ENCODE measurements at places on chromosomes 16 and 17.
A peak's percentile ranks its signal among the peaks of the same experiment; 100 is the strongest.

- DNase-seq, result no peak
Measured at GRCh38 chr16:13421726-13422125, 498.2 kb upstream of the ERCC4 start.

DNA sequence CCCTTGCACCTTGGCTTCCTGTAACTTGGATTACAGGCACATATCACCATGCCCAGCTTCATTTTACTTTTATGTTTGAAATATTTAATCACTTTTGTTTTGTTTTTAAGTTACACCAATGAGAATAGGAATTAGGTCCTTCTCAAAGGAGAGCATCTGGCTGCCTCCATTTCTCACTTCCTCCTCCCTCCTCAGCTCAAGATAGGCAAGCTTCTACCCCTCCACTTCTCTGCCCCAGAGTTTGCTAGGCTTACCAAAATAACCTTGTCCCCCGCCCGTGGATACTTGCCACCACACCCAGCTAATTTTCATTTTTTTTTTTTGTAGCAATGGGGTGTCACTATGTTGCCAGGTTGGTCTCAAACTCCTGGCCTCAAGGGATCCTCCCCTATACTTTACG is 17.9 kb downstream of the GABARAPL2 start:
- DNase-seq, result no peak

- DNase-seq, result peak; percentile 2
Measured at GRCh38 chr17:83189044-83190003, 109.9 kb downstream of the METRNL start.

DNA sequence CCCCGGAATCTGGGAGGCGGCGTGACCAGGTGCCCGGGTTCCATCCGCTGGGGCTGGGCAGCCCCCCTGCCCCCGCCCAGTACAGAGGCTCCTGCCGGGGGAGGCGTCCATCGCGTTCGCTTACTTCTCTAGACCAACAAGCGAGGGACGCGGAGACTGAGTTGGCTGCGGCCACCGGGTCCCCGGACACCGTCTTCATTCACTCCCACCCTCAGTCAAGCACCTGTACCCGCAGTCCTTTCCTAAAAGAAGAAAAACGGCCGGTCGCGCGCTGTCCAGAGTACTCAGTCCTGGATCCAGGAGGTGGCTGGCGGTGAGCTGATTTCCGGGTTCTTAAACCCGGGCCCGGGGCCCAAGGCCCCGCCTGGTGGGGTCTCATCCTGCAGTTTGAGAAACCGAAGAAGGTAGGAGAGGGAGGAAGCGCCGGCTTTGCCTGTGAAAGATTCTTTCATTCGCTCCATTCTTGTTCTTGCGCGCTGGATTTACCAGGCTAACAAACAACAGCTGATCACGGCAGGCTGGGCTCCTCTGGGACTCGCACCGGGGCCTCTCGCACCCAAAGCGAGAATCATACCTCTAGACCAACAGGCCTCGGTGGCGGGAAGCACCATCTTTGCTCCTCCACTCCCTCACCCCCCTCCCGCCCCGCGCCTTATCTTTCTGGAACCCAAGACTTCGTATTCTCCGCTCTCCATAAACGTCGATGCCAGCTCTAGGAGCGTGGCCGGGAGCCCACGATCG is 17.4 kb upstream of the OR1F1 start:
- peak; percentile 65 for DNase-seq

GRCh38 chr16:15856182-15856581 is 646 bp downstream of the MYH11 start:
- DNase-seq, result no peak

GRCh38 chr17:54455251-54455868 is 445.3 kb upstream of the TOM1L1 start:
- DNase-seq, result no peak

DNA sequence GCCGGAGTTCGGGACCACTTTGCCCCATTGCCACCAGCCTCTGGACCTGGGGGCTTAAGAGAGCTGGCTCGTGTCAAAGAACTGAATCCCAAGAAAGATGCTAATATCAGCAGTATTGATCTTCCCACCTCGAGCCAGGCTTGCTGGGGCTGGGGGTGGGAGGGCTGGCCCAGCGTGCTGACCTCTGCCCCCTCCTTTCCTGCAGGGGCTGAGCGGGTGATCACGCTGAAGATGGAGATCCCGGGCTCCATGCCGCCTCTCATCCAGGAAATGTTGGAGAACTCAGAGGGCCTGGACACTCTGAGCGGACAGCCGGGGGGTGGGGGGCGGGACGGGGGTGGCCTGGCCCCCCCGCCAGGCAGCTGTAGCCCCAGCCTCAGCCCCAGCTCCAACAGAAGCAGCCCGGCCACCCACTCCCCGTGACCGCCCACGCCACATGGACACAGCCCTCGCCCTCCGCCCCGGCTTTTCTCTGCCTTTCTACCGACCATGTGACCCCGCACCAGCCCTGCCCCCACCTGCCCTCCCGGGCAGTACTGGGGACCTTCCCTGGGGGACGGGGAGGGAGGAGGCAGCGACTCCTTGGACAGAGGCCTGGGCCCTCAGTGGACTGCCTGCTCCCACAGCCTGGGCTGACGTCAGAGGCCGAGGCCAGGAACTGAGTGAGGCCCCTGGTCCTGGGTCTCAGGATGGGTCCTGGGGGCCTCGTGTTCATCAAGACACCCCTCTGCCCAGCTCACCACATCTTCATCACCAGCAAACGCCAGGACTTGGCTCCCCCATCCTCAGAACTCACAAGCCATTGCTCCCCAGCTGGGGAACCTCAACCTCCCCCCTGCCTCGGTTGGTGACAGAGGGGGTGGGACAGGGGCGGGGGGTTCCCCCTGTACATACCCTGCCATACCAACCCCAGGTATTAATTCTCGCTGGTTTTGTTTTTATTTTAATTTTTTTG is 8.5 kb downstream of the GJD3 start:
- DNase-seq, result no peak

GRCh38 chr16:72084445-72084844 is 9.0 kb downstream of the TXNL4B start:
- no peak for DNase-seq

DNA sequence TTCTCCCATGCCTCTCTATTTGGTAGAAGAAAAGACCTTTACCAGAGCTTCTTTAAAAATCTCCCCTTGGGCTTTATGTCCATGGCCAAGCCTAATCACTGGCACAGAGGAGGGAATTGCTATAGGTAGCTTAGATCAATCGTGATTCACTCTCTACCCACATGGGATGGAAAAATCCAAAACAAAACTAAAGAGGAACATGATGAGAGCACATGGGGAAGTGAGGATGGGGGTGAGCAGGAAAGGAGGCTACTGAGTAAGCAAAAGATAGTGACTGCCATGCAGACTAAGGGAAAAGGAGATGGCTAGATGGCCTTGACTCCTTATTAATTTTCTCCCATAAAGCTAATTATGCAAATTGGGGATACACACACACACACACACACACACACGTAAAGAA is 201.2 kb downstream of the HS3ST3A1 start:
- DNase-seq, result no peak
